T-helper 1 cell treated with Interleukin-12 subunit alpha and Interleukin-12 subunit beta and Interleukin-4 antibody, amounts not matched to agents 30 ng/mL and 1 ng/mL, for 36 hours (primary cell): ENCODE measurements at places on chromosomes 2 and 18. TPM values are rescaled to one million over a fixed set of nuclear protein-coding genes. Genes with fewer than 3 reads are reported as not detected.

Gene CCDC138
- 9.3 and 12.5 TPM in 2 replicates for total RNA-seq

Gene IL1R2
- total RNA-seq: 1.0 and 1.4 TPM in 2 replicates

Gene TSPYL6
- total RNA-seq: not detected in 2 replicates

Gene PLCD4
- 0.49 and 0.64 TPM in 2 replicates for total RNA-seq

Gene ABCG5
- not detected in 2 replicates for total RNA-seq

Gene GTF2A1L
- not detected in 2 replicates for total RNA-seq

Gene MBD1
- 100 and 111 TPM in 2 replicates for total RNA-seq

Gene CAPG
- total RNA-seq: 181 and 216 TPM in 2 replicates

Gene GALNT13
- total RNA-seq: not detected in 2 replicates

Gene POMC
- 3.4 and 4.6 TPM in 2 replicates for total RNA-seq

Gene TUBA3E
- total RNA-seq: not detected in 2 replicates

Gene DCC
- total RNA-seq: not detected in 2 replicates

Gene ZAP70
- 346 and 364 TPM in 2 replicates for total RNA-seq

Gene MDH1
- total RNA-seq: 172 and 175 TPM in 2 replicates

Gene GAL3ST2
- not detected in 2 replicates for total RNA-seq

Gene SPHKAP
- total RNA-seq: not detected in 2 replicates

Gene DLX1
- not detected in 2 replicates for total RNA-seq

Gene PSMA8
- total RNA-seq: 0.25 and 0.27 TPM in 2 replicates

Gene XDH
- total RNA-seq: 0.15 and 0.17 TPM in 2 replicates

Gene G6PC2
- total RNA-seq: not detected in 2 replicates
